ENCODE measurements at places on chromosomes 2 and 18. TPM values are rescaled to one million over a fixed set of nuclear protein-coding genes. Genes with fewer than 3 reads are reported as not detected.

DNA sequence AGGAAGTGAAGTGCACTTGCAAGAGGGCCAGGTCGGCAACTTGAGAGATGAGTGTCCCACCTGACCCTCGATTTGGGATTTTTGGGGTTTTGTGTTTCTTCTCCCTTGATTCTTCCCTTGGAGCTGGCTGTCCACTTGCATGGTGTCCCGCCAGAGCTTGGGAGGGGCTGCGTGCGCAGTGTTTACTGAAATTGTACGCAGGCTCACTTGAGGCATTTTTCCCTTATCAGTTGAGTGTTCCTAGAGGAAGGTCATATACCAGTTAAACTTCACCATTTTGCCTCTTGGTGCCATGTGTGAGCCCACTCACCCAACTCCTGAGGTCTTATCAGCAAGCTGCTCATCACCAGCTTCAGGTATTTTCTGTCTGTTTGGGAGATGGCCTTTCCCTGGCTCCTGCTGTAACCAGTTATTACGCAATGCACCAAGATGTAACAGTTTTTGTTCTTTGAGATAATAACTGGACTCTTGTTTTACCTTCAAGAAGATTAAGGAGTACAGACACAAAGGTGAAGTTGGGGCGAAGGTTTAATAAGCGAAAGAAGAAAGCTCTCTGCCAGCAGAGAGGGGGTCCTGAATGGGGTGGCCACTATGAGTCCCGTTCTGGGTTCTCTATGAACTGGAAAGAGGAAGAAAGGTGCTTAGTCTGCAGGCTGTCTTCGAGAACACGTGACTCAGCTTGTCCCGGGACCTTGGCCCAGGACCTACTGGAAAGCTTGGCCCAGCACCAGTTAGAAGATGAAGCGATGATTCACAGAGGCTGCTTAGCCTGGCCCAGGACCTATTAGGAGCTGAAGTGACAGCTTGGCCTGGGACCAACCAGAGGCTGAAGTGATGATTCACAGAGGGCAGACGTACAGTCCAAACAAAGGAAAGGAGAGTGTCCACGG lies 21.5 kb upstream of the TXNL4A start:
- H3K27ac ChIP-seq: no peak overlapping the region
- no peak overlapping the region for H3K4me3 ChIP-seq
- no peaks in the 10 kb centered on the region for H3K27me3 ChIP-seq
- DNase-seq: no peak
- no peaks in the 10 kb centered on the region for H3K36me3 ChIP-seq

GRCh38 chr2:62803961-62804360 lies 98.4 kb downstream of the EHBP1 start:
- H3K4me1 ChIP-seq: no peaks in the 10 kb centered on the region
- H3K4me3 ChIP-seq: no peak overlapping the region
- no peaks in the 10 kb centered on the region for H3K27me3 ChIP-seq
- H3K36me3 ChIP-seq: no peaks in the 10 kb centered on the region
- no peak overlapping the region for H3K27ac ChIP-seq

DNA sequence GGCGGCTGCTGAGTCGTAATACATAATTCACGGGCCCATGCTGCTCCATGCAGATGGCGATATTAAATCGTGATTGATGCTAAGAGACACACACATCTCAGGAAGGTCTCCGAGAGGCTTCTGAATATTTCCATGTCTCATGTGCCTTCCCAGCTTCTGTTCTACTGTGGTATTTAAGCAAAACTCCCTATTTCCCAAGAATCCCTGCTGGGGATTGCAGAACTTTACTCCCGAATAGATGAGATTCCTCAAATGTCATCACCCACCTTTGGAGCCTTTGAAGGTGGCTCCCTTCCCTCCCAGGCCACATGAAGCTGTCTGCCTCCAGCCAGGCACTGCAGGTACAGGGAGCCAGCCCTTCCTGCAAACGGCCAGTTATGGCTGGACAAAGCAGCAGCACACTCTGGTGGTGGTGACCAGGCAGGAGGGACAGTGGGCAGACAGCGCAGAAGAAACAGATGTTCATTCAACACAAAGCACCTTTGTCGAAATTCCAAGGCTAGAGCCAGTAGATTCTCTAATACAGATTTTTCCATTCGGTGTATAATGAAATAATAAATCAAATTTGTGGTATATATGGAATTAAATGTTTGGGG lies 14.1 kb downstream of the NRP2 start:
- no peaks in the 10 kb centered on the region for H3K27me3 ChIP-seq
- no peaks in the 10 kb centered on the region for H3K36me3 ChIP-seq
- H3K27ac ChIP-seq: no peak overlapping the region
- peaks cover 22% of the 10 kb centered on the region for H3K4me1 ChIP-seq

DNA sequence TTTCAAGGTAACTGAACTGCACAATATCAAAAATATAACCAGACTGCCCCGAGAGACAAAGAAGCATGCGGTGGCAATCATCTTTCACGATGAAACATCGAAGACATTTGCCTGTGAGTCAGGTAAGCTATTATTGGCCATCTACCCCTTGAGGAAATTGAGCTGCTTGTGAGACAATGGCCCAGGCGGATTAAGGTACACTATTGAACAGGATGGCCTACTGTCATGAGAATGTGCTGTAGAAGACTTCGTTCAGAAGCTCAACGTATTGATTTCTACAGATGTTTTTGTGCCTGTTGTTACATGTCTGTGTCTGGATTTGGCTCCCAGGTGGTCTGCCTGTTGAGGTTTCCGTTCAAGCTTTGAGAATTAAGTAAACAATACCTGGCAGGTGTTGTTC lies 198.7 kb downstream of the DOK6 start:
- no peak overlapping the region for H3K27ac ChIP-seq
- no peak overlapping the region for H3K4me3 ChIP-seq
- no peaks in the 10 kb centered on the region for H3K4me1 ChIP-seq
- no peaks in the 10 kb centered on the region for H3K36me3 ChIP-seq

DNA sequence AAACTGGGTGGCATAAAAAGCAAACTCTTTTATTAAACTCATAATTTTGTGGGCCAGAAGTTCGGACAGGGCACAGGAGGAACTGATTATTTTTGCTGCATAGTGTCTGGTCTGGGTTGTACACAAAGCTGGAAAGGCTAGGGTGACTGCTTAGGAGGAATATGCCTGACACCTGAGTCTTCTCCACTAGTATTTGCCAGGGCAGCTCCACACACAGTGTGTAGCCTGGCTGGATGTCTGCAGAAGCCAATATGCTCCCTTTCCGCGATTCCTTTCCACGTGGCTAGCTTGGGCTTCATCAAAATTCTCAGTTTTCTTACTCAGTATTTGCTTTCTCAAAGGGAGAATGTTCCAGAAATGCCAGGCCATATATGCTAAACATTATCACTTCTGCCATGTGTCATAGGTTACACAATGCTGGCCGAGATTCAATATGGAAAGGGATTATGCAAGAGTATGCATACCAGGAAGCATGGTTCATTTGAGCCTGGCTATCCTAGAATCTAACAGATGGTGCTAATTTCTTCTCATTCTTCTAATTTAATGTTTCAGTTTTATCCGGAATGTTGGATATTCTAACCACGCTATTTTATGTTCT lies 142.7 kb upstream of the DOK6 start:
- H3K27ac ChIP-seq: no peak overlapping the region
- no peak for DNase-seq
- H3K27me3 ChIP-seq: no peaks in the 10 kb centered on the region
- H3K4me1 ChIP-seq: no peaks in the 10 kb centered on the region
- H3K36me3 ChIP-seq: no peaks in the 10 kb centered on the region

GRCh38 chr2:33577668-33578067 lies 21.4 kb downstream of the FAM98A start:
- no peaks in the 10 kb centered on the region for H3K4me1 ChIP-seq
- H3K27me3 ChIP-seq: no peaks in the 10 kb centered on the region
- H3K36me3 ChIP-seq: no peaks in the 10 kb centered on the region
- H3K4me3 ChIP-seq: no peak overlapping the region
- H3K27ac ChIP-seq: no peak overlapping the region

GRCh38 chr2:52341732-52342131 lies 1309.8 kb upstream of the NRXN1 start:
- no peak overlapping the region for H3K4me3 ChIP-seq

GRCh38 chr18:77822632-77823031 lies 573.0 kb downstream of the GALR1 start:
- no peaks in the 10 kb centered on the region for H3K36me3 ChIP-seq
- DNase-seq: no peak
- H3K4me3 ChIP-seq: no peak overlapping the region
- H3K27ac ChIP-seq: no peak overlapping the region
- H3K4me1 ChIP-seq: no peaks in the 10 kb centered on the region
- H3K27me3 ChIP-seq: no peaks in the 10 kb centered on the region

GRCh38 chr2:124524155-124524915 lies 499.2 kb downstream of the CNTNAP5 start:
- no peak overlapping the region for H3K4me3 ChIP-seq
- DNase-seq: no peak
- H3K27ac ChIP-seq: no peak overlapping the region
- no peaks in the 10 kb centered on the region for H3K27me3 ChIP-seq
- H3K4me1 ChIP-seq: no peaks in the 10 kb centered on the region

GRCh38 chr2:85584354-85584856 lies at the start of gene VAMP5:
TSS of gene VAMP5 (plus strand) at chr2:85584431. CDS start at chr2:85584491, 60 bp downstream.
- H3K36me3 ChIP-seq: no peaks in the 10 kb centered on the region
- no peak for DNase-seq
- no peaks in the 10 kb centered on the region for H3K27me3 ChIP-seq
- peak within 1 kb of the TSS; percentile 72 for H3K4me3 ChIP-seq
- peak within 1 kb of the TSS; percentile 64 for H3K27ac ChIP-seq
- peaks cover 28% of the 10 kb centered on the region for H3K4me1 ChIP-seq

GRCh38 chr2:11663427-11663826 lies 6.6 kb downstream of the NTSR2 start:
- DNase-seq: no peak
- H3K4me3 ChIP-seq: no peak overlapping the region
- H3K27ac ChIP-seq: no peak overlapping the region
- H3K4me1 ChIP-seq: no peaks in the 10 kb centered on the region

GRCh38 chr2:109160714-109161440 lies 31.9 kb downstream of the SH3RF3 start:
- H3K4me3 ChIP-seq: no peak overlapping the region
- H3K4me1 ChIP-seq: no peaks in the 10 kb centered on the region
- no peak for DNase-seq
- H3K27ac ChIP-seq: no peak overlapping the region
- no peaks in the 10 kb centered on the region for H3K27me3 ChIP-seq

DNA sequence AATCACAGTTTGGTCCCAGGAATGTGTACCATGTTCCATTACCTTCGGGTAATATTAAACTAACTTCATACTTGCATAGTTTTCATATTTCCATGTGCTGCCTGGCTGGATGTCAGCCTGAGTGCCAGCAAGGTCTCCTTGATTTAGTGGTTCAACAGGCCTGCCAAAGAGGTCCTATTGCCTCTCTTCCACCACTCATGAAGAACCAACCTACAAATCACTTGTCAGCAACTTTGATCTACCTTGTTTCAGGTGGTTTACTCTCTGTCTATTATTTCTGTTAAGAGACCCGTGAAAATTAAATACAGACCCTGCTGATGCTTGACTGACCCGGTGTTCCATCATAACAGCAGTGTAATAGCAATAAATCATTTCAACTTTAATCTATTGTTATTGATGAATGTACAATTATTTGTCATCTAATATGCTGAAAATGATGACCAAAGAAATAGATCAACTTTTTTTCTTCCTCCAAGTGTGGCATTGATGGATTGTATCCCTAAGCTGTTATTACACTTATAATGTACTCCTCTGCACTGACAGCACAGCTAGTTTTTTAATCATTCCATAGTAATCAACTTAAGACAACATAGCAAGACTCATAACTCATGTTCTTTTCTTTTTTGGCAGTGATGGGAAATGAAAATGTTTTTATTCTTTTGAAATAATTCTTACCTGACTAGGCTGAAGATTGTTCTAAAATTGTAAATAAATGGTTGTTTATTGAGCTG lies 1220.2 kb upstream of the ACVR2A start:
- H3K4me3 ChIP-seq: no peak overlapping the region
- no peaks in the 10 kb centered on the region for H3K36me3 ChIP-seq
- no peak overlapping the region for H3K27ac ChIP-seq
- no peak for DNase-seq
- no peaks in the 10 kb centered on the region for H3K27me3 ChIP-seq

The G6PC2 gene
- not detected for total RNA-seq

The CFC1 gene
- not detected for total RNA-seq
